ENCODE measurements at places on chromosomes 12 and 14.

- no peak for DNase-seq
Observed at GRCh38 chr12:65761301-65761700, 63.0 kb upstream of the HMGA2 start.

GRCh38 chr12:112031472-112031871, 18.2 kb downstream of the ERP29 start:
- DNase-seq = no peak

GRCh38 chr14:93693914-93694313, 94.4 kb downstream of the PRIMA1 start:
- DNase-seq = no peak

DNA sequence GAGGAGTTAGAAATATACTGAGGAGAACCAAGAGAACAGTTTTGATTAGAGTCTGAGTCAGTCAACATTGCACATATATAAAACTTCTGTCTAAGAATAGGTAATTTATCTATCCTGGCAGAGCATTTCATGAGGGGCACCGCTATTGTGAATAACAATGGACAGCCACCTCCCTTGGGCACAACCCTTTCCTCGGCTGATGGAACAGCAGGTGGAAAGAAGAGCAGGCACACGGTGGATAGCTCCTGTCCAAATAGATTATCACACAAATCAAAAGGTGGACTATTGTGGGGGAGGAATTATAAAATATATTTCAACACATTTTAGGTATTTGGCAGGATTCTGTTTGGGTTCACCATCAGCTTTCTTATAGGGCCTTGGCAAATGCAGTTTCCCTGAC, 84.0 kb upstream of the PTPRB start:
- no peak for DNase-seq

DNA sequence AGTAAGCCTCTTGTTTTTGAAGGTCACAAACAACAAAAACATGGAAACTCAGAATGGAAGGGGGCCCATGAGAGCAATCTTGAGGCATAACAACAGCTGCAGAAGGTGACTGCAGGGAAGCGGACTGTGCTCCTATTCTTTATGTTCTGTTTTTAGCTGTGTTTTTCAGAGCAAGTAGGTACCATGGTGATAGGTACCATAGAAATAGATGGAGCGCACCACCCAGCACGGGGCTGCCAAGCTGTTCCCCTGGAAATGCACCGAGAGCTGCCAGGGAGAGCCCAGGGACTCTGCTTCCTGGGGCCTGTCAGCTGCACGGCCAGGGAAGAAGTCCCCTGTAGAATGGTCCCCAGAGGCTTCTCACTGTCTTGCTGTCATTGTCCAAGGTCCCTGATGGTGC, 32.8 kb downstream of the DGLUCY start:
- no peak for DNase-seq

- DNase-seq = peak; percentile 45
Observed at GRCh38 chr14:90398315-90398839, 1.5 kb downstream of the CALM1 start.

DNA sequence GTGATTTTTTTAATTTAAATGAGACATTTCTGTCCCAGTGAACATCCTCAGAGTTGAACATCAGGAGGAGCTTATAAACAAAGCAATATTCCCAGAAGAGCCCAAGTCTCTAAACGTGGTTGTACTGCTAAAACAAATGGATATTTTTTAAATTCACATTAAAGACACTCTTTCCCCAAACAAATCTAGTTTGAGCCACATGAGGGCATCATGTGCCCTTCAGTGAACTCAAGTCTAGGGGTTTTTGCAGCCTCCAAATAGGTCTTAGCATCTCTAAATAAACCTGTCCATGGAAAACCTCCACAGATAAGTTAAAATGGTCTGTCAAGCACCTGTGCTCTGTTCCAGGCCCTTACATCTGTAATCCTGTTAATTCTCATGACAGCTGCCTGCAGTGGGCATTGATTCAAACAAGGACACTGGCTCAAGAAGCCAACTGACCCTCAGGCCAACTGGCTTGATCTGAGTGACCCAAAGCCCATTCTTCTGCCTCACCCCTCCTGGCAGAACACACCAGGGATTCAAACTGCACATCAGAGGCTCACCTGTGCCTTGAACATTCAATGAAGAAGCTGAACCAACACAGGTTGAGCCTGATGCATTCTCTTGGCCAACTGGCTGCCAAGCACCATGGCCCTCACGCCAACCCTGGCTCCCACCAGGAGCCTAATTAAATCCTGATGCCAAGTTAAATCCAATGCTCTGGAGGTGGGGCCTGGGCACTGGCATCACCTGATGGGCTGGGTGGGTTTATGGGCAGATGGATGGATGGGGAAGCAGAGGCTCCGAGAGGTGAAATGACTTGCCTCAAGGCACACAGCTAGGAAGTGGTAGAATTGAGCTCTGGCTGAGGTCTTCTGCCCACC, 8.6 kb downstream of the ISCU start:
- no peak for DNase-seq

DNA sequence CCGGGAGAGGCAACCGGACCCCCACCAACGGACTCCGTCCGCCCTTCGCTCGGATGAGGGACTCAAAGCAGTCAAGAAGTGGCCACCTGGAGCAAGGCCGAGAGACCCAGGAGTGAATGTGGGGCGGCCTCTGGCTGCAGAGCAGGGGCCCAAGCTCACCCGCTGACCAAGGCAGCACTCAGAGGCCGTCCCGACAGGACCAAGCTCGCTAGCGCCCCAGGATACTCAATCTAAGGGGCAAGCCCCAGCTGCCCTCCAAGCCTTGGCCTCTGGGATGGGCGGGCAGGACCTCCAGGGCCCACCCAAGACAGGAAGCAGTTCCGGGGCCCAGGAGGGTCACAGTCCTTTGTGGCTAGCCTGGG, 936 bp downstream of the AKT1 start:
- DNase-seq = no peak

GRCh38 chr12:26295001-26295400, 99.6 kb downstream of the SSPN start:
- DNase-seq = no peak

- DNase-seq = no peak
Observed at GRCh38 chr12:79174626-79175025, 310.1 kb downstream of the SYT1 start.

DNA sequence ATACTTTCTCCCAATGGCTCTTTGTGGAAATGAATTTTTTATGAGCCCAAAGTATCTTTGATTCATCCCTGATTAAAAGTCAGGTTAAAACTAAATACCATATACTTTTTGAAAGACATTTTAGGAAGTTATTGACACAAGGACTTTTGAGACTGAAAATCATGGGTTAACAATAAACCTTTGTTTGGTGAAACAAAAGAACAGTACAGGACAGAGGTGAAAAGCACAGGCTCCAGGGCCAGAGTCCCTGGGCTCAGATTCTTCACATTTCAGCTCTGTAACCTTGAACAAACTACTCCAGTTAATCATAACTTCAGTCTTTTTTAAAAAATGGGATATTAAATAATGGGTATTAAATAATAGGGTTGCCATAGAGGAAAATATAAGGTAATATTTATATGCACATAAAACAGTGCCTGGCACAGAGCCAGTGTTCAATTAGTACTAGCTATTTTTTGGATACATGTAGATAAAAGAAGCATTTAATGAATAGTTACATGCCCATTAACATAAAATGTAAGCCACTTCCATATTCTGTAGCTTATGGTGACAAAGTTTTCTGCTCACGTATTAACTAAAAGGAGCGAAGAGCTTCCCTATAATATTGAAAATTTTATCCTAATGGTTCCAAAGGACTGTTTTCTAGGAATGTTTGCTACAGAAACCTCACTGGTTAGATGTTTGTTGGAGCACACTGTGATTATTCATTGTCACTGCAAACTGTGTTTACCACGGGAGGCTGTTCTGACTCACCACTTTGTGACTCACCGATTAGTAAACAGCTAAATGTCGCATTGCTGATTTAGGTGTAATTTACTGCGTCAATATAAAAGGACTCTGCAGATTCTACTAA, 255.4 kb downstream of the DAD1 start:
- no peak for DNase-seq

DNA sequence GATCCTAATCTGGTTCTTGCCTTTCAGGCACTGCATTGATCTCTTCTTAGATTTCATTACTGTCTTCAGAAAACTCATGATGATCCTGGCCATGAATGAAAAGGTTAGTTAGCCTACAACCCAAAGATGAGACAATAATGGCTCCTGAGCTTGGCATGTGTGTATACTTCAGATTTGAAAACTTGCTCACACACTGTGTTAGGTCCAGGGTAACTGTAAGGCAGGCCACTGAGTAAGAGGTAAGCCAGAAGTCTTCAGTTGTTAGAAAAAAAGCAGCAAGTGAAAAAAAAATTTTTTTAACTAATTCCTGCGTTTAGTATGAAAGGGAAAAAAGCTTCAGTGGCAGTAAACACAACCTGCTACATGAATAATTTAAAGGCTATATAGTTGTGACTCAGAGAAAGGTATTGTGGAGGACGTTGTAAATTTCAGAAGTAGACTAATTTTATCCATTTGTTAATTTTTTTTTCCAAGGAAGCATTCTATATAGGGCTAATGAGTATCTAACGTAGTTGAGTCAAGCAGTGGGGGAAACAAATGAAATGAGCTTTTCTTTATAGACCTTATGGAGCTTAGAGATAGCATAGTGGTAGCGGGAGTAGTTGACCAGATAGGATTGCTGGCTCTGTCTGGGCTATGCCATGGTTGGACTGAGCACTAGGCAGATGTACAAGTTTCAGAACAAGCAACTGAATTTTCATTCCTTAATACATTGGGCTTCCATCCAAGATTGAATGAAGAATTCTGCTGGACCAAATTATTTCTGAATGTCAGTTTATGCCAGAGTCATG, 20.5 kb downstream of the TMBIM6 start:
- no peak for DNase-seq

DNA sequence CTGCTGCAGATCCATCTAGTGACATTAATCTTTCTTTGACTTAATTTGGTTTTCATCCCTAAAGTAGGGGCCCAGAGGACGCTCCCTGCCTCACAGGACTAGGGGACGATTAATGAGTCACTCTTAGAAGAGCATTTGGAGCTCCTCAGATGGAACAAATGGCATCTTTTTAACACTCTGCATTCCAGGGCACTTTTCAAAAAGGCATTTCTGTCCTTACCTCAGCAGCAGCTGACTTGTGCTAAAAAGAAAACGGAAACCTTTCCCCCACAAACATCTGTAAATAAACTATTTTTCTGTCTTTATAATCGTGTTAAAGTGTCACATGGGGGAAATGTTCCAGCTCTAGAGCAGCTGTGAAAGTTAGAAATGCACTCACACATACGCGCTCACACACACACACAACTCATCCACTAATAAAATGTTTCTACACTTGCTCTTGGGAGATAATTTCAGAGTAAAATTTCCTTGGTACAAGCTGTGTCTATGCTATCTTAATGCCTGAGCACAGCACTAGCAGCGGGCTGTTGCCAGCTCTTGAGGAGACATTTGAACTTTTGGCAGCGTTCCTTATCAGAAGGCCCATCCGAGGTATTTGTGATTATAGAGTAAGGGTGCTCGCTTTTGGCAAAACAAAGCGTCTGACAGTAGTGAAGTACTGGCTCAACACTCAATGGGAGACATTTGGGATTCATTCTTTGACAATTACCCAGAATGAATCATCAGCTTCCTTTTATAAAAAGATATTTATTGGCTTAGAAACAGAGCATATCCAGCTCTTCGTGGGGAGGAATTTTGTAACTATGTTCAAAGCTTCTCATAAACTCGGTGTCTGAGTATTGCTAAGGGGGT, 141.3 kb downstream of the PLXNC1 start:
- no peak for DNase-seq

DNA sequence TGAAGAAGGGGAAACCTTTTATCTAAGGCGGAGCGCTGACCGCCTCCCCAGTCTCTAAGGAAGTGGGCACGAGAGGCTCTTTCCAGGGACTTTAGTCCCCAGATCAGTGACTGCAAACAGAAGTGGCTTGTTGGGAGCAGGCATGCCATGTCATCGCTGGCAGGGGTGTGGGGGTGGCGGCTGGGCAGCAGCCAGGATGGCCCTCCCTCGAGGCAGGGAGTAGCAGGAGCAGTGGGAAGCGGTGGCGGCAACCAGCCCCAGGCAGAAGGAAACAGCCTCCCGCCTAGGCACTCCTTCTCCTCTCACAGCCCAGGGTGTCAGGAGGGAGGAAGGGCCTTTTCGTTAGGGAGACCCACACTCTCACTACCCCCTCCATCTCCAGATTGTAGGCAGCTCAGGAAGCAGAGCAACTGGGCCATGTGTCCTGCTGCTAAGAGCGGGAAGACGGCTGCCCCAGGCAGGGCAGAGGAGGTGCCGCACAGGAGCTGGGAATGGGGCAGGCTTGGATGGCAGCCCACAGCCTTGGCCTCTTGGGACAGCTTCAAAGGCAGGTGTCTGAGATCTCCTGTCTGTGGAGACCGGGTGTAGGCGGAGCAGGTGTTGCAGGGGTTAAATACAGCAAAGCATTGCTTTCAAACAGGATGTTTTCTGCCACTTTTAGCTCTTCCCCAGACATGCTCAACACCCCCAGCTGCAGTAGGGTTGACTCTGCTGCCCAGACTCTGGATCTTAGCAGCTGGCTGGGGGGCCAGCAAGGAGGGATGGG, 21.8 kb downstream of the VDR start:
- DNase-seq = no peak

All from activated T-cell treated with anti-CD3 and anti-CD28 coated beads for 1 hour (primary cell).